ENCODE measurements at places on chromosomes 13 and 19.

DNA sequence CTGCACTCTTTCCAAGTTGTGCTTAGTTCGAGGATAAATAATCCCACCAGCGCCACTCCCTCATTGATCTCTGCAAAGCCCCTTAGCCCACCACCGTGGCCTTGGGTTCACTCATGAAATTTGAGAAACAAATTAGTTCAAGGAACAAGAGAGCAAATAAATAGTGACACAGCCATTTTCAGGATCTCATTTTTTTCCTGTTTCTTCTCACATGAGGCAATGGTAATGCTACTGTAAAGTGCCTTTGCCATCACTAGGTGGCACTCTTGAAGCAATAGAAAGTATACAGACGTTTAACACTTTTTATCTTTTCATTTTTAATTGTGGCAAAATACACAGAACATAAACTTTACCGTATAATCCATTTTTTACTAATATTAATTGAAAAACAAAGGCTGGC, 76.8 kb upstream of the ZNF835 start:
- no peak for DNase-seq

DNA sequence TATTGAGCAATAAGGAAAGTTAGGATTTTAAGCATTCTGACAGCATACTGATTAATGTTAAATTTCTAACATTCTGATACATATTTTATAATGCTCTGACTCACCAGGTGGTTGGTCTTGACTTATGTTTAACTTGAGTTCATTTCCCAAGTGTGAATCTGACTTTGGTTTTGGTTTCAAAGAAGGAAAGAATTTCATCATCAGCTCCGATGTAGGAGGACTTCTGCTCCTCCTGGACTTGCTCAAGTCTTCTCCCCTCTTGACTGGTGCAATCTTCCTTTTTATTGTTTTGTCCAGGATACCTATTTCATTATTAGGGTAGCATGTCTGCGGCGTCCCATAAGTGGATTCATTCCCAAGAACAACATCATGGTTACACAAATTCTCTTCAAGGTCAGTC, 141.3 kb downstream of the RNF17 start:
- DNase-seq = no peak

- no peak for DNase-seq
Observed at GRCh38 chr13:110855363-110855762, 59.5 kb downstream of the ANKRD10 start.

DNA sequence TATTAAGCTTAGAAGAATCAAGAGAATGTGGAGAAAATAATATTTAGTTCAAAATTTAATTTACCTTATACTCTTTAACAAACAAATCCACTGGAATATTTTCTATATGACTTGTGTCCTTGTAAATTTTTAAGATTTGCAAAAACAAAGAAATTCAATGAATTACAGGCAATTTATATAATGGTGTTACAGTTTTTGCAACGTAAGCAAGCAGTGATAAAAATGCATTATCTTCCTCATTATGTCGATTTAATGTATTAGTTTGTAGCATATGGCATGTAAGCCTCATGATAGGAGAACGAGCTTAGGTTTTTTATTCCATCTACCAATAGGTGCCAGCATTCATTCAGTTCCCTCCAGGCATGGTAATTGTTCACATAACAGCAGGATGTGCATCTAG, 100.0 kb upstream of the PCDH9 start:
- DNase-seq = no peak

DNA sequence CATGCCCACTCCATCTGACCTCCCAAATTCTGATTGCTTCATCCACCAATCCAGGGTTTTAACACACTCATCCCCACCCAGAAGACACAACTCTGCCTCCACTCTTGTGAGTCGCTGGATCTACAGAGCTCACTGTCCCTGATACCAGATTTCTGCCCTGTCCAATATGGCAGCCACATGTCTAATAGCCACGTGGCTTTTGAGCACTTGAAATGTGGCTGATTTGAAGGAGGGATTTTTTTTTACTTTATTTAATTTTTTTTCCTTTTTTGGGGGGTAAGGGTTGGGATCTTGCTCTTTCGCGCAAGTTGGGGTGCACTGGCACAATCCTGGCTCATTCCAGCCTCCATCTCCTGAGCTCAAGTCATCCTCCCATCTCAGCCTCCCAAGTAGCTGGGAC, 24.8 kb upstream of the OLFM2 start:
- DNase-seq = no peak

DNA sequence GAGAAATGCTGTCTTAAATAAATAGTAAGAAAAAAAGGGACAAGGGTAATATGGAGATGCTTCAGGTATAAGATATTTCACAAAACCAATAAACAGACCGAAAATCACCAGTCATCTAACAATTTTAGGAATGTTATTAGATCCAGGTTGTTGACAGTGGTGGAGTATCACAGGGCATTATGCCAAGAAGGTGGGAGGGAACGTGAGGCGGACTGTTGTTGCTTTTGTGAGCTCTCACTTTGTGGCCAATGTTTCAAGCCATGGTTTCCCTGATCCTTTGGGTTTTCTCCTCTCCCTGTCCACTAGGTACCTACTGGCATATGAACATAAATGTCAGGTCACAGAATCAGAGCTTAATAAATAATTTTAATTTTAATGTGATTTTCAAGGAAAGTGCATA, 790.3 kb upstream of the SLITRK1 start:
- DNase-seq = no peak

DNA sequence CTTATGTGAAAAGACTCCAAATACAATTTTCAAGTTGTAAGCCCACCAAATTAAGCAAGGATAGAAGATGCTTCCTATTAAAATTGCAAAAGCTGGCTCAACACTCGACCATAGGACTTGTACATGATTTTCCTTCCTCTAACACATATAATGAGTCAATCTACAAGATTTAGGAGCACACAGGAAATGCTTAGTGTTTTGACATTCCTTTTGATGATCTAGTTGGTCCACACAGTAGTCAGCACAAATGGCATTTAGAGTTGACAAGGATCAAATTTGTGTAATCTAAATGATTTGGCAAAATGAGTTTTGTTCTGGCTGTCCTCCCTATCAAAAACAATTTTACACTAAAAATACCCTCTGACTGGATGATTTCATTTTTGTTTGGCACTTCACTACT, 340.2 kb downstream of the DIAPH3 start:
- DNase-seq = no peak

- no peak for DNase-seq
Observed at GRCh38 chr13:35389535-35389934, 87.0 kb downstream of the MAB21L1 start.

GRCh38 chr19:30202060-30202600, 170.1 kb upstream of the ZNF536 start:
- DNase-seq = no peak

GRCh38 chr13:35763782-35764123, 287.3 kb upstream of the MAB21L1 start:
- DNase-seq = no peak

DNA sequence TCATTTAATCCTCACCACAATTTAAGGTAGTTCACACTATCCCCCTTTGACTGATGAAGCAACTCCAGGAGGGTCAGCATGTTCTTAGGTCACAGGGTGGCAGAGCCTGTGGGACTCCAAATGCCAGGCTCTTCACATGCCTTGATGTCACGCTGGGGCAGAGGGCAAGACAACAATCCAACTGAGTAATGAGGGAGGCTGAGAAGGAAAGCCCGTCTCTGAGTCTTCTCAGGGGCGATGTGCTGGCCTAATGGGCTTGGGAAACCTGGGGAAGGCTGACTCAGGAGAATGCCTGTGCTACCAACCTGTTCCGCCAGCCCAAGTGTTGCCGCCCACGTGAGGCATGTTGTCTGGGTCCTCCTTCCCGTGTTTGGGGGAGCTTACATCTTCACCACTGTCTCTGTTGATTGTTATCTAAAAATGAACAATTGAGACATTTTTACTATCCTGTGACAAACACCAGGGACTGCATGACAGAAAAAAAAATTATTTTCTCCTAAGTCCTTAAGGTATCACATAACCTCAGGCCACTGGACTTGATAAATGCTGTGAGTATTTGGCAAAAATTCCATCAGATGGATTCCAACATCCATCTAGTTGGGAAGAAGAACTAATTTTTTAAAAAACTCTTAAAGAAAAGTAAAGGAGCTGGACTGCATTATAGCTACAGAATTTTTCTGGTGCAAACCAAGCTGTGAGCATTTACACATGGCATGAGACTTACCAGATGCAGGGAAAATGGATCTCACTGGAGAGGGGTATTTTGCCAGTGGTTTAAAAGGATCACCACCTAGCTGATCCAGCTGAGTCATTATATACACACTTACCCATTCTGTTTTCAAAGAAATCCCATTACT, 157.5 kb downstream of the RGCC start:
- no peak for DNase-seq

DNA sequence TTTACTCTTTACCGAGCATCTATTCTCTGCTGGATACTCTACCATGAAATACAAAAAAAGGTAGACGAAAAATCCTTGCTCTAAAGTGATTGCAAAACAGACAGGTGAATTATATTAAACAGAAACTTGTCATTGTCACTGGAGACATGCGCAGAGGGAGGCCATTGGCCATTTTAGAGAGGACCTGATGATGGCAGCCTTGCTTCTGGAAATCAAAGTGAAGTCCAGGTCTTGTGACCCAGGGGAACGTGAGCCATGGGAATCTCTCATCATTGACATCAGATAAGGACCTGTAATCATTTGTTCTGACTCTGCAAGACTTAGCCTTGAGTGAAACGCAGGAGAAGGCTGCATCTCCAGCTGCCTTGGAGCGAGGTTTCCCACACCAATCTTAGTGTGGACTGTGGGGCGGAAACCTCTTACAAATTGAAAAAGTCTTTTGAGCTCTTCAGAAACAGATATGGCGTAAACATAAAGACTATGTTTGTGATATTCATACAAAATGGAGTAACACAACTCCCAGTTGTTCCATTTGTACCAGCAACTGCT, 16.8 kb upstream of the SLC46A3 start:
- no peak for DNase-seq

DNA sequence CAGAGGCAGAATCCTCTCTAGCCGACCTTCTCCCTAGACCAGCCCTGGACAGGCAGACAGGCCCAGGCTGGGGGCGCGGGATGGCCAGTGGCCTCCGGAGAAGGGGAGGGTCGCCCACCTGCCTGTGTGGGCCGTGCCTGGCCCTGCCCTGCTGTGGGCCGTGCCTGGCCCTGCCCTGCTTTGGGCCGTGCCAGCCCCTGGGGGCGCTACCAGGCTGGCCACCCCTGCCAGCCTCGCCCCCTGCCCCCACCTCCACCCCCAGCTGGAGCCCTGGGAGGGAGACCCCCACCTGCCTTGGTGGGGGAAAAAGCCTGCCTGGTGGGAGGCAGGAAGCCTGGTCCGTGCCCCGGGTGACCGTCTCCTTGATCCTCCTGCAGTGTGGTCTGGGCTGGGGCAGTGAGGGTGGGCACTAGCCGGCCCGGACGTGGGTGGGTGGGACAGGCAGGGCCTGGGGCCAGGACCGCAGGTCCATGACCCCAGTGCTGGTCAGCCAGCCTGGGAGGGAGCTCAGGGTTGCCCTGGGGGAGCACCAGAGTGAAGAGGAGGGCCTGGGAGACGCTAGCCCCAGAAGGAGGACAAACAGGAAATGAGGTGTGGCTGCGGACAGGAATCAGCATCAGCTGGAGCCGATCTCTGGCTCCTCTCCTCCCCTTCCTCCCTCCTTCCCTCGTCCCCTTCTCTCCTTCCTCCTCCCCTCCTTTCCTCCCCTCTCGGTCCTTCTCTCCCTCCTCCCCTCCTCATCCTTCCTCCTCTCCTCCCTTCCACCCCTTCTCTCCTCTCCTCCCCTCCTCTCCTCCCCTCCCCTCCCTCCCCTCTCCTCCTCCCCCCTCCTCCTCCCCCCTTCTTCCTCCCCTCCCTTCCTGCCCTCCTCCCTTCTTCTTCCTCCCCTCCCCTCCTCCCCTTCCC, 5.1 kb upstream of the MKNK2 start:
- no peak for DNase-seq

DNA sequence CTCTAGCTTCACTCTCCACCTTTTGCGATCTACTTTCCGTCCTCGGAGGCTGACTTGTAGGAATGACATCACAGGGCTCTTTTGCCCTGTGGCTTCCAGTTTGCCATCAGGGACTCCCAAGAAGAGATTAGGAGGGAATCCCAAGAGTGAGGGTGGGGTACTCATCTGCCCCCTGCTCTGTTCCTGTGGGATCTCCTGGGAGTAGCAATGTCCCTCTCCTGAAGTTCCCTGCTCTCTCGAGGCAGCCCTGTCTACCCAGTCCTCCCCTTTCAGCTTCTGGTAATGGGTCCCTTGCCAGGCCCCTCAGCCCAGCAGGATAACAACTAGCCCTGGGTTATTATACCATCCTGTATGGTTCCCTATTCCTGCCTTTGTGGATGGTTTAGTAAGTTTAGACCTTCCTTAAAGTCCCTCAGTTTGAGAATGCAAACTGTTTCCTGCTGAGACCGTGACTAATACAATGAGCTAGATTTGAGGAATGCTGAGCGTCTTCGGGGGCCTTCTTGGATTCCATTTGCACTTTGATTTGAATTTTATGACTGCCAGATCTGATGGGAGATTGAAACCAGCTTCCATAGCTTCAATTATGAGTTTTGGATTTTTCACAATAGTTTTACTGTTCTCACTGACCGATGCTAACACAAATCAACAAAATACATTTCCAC, 73.7 kb upstream of the IPO5 start:
- DNase-seq = no peak

DNA sequence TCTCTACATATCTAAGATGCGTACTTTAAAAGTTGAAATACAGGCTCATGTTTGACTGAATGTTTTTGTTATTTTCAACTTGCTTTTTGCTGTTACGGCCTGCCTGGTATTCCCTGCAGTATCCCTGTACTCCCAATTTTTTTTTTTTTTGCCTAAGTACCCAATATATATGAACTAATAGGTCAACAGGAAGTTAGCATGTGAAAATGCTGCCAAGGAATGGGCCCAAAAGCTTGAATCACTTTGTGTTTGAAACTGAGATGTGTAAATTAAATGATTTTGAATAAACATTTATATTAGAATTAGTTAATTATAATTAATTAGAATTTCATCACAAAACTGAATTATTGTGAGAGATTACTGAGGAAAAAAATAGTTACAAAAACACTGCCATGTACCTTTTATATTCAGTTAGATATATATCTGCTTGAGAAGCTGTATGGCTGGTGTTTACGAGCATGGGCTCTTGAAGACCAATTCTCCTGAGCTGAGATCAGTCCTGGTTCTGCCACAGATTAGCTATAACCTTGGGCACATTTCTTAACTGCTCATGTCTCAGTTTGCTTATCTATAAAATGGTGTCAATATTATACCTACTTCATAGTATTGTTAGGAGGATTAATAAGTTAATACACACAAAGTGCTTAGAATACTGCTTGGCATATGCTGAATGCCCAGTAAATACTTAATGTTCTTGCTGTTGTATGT, 16.0 kb downstream of the TDRD3 start:
- no peak for DNase-seq

- no peak for DNase-seq
Observed at GRCh38 chr13:72864142-72865011, 82.4 kb downstream of the PIBF1 start.
